ENCODE measurements at places on chromosomes 11 and 22.

- DNase-seq = no peak
Measured at GRCh38 chr22:36136988-36137387, 23.6 kb downstream of the APOL3 start.

GRCh38 chr11:83127310-83127637, 29.7 kb upstream of the PCF11 start:
- DNase-seq = no peak

DNA sequence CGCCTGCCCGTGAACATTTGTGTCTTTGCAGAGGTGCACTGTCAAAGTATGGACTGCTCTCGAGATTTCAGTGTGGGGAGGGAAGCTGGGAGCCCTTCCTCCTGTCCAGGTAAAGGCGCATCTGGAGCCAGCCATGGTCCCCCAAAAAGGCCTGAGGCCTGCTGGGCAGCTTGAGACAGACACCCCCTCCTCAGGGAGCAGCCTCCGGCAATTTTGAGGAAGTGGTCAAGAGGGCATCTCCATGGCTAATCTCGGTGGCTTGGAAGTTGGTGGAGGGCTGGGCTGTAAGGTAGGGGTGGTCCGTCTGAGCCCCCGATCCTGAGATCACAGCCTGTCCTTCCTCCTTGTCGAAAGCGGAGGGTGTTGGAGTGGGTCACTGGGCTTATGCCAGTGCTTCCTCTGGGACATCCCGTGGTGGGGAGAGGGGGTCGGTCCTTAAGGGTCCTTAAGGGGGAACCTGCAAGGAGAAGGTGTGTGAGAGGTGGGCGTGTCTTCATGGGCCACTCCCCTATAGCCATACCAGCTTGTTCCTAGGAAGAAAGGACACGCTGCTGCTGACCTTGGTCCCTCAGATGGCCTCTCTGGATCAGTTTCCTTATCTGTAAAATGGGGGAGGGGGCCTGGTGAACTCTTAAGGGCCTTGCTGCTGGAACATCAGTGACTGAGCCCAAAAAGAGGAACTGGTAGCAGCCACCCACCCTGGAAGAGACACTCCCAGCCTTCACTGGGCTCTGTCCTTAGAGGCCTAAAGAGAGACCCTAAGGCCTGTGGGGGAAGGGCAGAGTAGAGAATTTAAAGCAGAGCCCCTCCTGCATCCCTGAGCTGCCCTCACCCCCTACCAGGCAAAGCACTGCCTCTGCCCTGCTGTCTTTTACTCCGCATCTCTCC, 2.6 kb downstream of the KCNC1 start:
- no peak for DNase-seq

DNA sequence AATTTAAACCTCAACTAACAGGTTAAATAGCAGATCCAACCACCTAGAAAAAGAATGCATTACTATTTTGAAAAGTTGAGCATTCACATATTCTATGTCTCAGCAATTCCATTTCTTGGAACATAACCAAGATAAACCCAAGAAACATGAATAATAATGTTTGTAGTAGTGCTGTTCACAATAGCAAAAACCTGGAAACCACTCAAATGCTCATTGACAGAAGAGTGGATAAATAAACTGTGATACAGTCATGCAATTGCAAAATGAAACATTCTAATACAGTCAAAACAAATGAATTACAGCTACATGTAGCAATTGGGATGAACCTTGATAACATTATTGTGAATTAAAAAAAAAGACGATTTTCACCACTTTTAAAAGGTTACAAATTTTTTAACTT, 162.8 kb upstream of the TMEM45B start:
- DNase-seq = no peak

DNA sequence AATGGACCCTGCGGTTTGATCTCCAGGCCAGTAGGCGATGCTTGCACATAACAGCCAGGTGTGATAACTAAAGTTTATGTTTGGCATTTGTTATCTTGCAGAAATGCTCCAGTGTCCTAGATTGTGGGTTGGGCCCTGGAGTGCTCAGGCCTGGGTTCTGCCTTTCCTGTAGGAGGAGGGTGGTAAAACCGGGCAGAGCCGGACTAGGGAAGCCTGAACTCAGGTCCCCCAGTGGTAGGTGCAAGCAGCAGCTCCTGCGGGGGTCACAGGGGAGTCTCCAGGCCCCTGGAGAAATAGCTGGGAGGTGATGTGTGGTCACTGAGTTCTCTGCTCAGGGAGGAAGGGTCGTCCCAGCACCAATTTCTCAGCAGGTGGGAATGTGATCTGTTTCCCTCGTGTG, 538.3 kb upstream of the ANO3 start:
- DNase-seq = no peak

GRCh38 chr11:4095509-4096230, 1.1 kb downstream of the RRM1 start:
- no peak for DNase-seq

DNA sequence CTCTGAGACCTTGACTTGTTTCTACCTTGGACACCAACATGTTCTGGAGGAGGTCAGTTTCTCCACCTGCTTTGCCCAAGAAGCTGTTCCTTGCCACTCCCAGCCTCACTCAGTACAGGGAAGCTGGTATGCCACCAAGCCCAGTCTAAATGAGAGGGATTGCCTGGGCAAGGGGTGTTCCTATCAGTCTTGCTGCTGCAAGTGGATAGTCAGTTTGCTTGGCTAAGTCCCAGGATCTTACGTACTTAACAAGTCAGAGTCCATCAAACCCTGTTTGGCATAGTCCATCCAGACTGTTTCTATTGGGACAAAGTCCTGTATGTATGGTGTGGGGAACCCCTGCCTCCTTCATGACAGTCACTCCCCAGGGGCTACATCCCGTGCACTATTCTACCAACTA, 66.6 kb downstream of the RPL27A start:
- DNase-seq = no peak

- no peak for DNase-seq
Measured at GRCh38 chr22:38674888-38675287, 6.9 kb upstream of the TOMM22 start.

DNA sequence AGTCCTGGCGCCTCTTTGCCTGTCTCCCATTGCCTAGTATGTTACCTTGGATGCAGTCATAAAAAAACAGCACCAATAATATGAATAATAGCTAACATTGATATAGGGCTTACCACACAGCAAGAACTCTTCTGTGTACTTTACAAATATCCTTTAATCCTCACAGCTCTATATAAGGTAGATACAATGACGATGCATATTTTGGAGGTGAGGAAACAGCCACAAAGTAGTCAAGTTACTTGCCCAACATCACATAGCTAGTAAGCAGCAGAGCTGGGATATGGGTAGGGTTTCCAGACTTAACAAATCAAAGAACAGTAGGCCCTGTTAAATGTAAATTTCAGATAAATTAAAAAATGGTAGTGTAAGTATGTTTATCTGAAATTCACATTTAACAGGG, 128.8 kb downstream of the ST3GAL4 start:
- no peak for DNase-seq

DNA sequence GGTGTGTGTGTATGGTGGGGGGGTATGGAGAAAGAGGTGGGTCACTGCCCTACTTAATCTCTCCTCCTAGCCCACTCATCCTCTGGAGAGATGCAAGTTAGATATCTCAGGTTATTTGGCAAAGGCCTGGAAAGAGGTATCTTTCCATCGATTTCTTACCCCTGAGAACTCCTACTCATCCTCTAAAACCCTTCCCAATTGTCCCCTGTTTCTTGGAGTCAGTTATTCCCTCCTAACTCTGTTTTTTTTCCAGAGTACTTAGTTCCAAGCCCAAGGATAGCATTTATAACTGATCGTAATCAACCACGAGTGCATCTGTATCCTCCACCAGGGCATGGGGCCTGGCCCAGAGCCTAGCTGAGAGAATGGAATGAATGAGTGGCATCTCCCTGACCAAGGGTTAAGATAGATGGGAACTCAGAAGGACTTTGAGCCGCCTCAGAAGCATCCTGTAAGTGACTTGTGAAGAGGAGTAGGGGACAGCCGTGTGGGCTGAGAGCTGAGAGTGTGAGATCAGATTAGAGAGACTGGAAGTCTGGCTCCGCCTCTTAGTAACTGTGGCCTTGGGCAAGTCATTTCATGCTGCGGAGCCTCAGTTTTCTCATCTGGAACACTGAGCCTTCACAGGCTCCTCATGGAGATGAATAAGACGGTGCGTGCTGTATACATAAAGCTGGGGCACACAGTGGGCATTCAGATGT, 16.2 kb downstream of the CD6 start:
- DNase-seq = no peak

DNA sequence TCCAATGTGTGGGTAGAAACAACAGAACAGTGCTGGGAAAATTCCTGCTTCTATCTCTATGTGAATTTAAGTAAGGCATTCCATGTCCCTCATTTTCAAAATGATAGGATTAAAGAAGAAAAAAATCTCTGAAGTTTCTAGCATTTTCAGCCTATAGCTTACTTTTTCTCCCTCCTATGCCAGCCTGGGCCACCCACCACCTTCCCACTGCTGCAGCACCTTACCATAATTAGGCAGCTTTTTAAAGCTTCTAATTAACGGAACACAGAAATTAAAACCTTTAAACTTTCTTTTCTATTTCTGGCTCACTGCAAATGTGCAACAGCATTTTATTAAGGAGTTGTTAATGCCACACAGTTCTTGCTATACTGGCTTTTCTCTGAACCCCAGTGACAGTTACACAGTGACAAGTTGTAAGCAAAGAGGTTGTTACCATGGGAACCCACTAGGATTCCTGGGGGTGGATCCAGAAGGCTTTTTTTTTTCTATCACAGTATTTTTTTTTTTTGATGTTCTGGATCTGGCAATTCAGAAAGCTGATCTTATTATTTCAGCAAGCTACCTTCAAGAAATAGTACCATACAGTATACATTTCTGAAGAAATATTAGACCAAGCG, 20.2 kb downstream of the CELF1 start:
- no peak for DNase-seq

DNA sequence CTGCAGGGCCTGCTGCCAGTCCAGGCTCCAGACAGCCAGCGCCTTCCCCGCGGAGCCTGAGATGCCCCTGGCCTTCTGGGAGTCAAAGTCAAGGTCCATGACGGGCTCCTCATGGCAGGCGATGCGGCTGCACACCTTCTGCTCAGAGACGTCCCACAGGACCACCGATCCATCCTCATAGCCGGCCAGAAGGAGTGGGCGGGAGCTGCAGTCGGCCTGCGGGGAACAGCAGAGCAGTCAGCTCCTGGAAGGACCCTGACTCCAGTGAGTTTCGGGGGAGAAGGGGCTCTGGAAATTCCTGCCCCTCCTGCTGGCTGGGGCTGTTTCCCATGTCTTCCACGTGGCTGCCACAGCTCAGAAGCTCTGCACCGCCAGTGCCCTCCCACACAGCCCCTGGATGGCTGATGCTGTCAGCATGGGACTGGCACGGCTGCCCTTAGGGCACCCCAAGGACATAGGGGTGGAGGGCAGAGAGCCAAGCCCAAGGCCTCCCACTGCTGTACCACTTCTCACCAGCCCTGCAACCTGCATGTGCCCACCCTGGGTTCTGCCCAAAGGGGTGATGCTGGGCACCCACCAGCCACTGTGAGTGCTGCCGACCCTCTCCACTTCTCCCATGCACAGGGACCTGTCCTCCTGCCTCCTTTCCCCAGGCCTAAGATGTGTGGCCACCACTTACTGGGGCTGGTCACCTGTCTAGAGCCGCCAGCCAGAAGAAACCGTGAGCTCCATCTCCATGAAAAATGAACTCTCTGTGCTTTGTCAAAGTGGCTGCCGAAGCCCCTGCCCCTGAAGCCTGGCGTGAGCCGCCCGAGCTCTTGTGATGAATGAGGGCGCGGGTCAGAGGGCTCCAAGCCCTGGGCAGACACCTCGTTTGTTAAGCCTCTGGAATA, 41.7 kb downstream of the TBX1 start:
- DNase-seq = no peak

DNA sequence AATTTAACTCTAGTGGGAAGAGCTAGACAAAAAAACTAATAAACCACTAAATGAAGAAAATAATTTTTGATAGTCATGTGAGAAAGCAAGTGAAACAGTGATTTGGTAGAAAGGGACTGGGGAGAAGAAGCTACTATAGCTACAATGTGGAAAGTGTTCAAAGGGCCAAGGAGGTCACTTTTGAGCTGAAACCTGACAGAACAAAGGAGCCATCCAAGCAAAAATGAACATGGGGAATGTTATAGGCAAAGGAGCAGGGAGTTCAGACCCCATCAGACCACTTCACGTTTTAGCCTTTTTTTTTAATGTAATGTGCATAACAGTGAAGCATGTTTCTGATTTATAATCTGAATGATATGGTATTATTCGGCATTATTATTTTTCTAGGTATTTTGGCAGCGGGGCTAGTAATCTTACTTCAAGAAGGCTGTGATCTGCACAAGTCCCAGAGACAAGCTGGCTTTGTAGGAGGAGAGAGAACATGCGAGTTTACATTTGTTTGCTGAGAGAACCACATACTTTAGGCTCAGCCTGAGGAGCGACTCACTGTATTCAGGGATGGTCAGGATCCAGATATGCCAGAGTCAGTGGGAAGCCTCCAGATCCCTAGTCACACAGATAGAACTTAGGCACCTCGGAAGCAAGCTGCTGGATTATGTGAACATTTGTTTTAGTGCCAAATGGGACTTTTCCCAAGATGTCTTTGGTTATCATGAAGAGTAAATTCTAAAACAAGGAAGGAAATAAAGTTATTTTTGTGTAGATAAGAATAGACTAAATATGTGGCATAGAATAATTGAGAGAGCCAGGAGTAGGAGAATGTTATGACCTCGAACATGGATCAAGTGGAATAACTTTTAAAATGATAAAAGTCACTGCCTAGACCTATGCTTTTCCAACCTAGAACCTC, 118.6 kb downstream of the TRIM44 start:
- DNase-seq = no peak

GRCh38 chr11:109604481-109605400, 182.8 kb downstream of the C11orf87 start:
- no peak for DNase-seq

DNA sequence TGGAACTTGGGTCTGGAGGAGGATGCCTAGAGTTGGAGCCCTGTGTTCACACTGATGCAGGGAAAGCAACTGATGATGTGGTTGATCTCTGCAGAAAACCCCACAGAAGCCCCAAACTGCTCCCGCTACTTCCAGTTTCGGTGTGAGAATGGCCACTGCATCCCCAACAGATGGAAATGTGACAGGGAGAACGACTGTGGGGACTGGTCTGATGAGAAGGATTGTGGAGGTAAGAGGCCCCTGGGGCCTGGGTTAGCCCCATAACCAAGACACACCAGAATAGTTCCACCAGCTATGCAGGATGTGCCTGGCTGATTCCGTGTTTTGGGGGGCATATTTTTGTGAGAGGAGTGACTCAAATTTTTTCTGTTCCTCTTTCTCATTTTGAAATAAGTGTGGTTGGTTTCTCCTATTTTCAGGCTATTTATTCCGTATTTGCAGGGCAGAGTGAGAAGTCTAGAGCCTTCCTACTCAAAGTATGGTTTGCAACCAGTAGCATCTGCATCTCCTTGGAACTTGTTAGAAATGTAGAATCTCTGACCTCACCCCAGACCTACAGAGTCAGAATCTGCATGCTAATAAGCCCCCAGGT, 137.3 kb upstream of the SORL1-AS1 start:
- DNase-seq = no peak

- no peak for DNase-seq
Measured at GRCh38 chr11:2306877-2307500, 5.2 kb downstream of the TSPAN32 start.

- no peak for DNase-seq
Measured at GRCh38 chr22:35894464-35894878, 134.2 kb downstream of the RBFOX2 start.

GRCh38 chr11:109864834-109865547, 228.2 kb upstream of the ZC3H12C start:
- DNase-seq = no peak

- no peak for DNase-seq
Measured at GRCh38 chr11:134514354-134514951, 102.4 kb upstream of the B3GAT1 start.
